ENCODE measurements at places on chromosomes 12 and 14. TPM values are rescaled to one million over a fixed set of nuclear protein-coding genes. Genes with fewer than 3 reads are reported as not detected.
A peak's percentile ranks its signal among the peaks of the same experiment; 100 is the strongest.

GRCh38 chr14:44846232-44846824 is 115.4 kb downstream of the KLHL28 start:
- peak; percentile 39 for DNase-seq

MIS18BP1 gene
- polyA plus RNA-seq = 49.6 TPM

DNA sequence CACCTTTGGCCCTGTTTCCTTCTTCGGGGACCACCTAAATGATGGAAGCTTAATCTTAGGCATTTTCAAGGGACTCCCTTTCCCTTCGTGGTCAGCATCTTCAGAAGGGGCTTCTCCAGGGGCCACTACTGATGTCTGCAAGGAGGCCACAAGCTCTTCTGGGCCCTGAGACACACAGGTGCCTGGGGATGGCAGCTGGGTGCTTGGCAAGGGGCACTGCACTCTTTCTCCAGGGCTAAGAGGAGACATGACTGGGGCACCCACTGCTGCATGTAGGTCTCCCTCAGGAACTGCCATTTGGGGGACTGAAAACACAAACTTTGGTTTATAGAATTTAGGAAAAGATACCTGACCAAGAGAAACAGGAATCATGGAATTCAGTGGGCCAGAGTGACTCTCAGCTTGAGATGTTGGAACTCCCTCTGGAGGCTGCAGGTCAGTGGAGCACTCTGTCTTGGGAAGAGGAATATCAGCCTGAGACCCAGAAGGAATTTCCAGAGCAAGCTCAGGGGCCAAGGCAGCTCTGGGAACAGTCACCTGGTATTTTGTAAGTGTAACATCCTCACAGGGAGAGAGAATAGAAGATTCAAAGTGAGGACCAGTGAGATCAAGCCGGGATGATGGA is 16.0 kb downstream of the PLD4 start:
- no peak for DNase-seq

- DNase-seq = no peak
These were observed 88.1 kb downstream of the NINJ2 start for GRCh38 chr12:575129-575502.

- DNase-seq = no peak
These were observed 49.9 kb downstream of the KCNMB4 start for GRCh38 chr12:70415987-70416386.

- DNase-seq = no peak
These were observed 53.0 kb upstream of the USP15 start for GRCh38 chr12:62207248-62207647.
